ENCODE measurements at places on chromosomes 1 and 21. TPM values are rescaled to one million over a fixed set of nuclear protein-coding genes. Genes with fewer than 3 reads are reported as not detected.

The TNFRSF14 gene
- total RNA-seq: 183 TPM

The KRTAP19-1 gene
- not detected for total RNA-seq

The LCE1B gene
- not detected for total RNA-seq

- DNase-seq: no peak
Measured at GRCh38 chr1:82466416-82466815, 665.7 kb downstream of the ADGRL2 start.

The GBP4 gene
- 32.5 TPM for total RNA-seq

DNA sequence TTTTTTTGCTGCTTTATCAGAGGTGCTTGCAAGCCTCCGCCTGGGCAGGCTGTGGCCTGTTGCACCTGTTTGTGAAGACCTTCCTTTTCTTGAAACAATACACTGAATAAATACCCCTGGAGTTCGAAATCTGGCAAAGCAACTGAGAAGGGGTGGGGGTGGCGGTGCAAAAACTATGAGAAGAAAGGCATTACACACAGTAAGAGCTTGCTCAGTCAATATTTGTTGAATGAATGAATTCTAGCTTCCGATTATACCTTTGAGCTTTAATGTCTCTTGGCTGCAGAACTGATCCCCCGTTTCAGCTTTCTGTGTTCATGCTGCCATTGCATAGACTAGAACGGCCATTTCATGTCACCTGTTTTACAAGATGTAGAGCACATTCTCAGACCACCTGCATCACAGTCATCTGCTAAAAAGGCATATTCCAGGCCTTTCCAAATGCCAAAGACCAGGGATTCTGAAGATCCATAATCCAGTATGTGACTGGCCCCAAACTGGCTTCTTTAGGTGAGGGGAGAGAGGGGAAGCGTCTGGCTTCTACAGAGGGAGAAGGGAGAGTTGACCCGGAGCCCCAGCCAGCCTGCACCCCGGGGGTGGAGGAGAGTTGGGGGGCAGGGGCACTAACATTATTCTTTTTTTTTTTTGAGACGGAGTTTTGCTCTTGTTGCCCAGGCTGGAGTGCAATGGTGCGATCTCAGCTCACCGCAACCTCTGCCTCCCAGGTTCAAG is 111.5 kb downstream of the ETS2 start:
- DNase-seq: no peak

The ANXA9 gene
- not detected for total RNA-seq

The SPRR5 gene
- total RNA-seq: not detected

DNA sequence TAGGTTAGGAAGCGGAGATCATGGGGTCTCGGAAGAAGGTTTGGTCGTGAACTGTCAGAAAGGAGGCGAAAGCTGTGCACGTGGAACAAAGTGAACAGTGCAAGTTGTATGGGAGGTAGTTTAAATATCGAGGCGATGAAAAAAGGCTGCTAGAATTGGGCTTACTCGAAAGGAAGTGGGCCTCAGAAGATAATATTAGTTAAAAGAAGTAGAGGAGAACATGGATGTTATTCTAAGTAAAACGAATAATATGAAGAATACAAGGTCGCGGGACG is 571 bp downstream of the WDR3 start:
- no peak for DNase-seq

The CD48 gene
- 231 TPM for total RNA-seq
